NAMALWA (cell line): ENCODE measurements at places on chromosomes 13 and 19.

DNA sequence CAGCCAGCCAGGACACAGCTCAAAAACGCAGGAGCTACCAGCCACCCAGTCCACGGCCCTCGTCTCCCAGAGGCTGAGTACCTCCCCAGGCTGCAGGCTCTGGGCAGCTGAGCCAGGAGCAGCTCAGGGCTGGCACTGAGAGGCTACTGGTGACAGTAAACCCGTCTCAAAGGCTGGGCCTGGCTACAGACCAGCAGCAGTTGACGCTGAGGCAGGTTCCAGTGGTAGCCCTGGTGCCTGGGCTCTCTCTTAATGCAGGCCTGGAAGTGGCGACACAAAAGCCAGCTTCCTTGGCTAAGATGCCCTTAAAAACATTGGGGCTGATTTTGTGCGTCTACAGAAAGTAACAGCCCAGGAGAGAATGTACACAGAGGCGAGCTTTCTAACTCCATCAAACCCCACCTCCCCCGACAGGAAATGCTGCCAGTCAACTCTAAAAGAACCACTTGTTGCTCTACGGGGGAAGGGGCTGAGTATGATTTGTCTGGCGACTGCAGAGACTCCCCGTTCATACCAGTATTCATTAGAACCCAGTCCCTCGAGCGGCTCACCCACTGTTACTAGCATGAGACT lies 126.3 kb downstream of the STK24 start:
- no peak for DNase-seq

- DNase-seq = no peak
These were observed 7.6 kb upstream of the GMIP start for GRCh38 chr19:19651076-19651475.

DNA sequence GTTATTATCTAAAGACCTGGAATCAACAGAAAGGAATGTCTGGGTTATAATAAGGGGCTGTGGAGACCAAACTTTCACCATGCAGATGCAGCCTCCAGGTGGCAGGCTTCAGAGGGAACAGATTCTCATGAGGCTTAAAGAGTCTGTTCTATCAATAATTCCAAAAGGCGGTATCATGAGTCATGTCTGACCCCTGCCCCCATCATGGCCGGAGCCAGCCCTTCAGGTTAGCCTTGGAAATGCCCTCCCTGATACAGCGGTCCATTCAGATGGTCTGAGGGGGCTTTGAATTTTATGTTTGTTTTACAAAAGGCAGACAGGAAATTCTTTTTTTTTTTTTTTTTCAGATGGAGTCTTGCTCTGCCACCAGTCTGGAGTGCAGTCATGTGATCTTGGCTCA lies 21.7 kb upstream of the LAMP1 start:
- peak; percentile 82 for DNase-seq

DNA sequence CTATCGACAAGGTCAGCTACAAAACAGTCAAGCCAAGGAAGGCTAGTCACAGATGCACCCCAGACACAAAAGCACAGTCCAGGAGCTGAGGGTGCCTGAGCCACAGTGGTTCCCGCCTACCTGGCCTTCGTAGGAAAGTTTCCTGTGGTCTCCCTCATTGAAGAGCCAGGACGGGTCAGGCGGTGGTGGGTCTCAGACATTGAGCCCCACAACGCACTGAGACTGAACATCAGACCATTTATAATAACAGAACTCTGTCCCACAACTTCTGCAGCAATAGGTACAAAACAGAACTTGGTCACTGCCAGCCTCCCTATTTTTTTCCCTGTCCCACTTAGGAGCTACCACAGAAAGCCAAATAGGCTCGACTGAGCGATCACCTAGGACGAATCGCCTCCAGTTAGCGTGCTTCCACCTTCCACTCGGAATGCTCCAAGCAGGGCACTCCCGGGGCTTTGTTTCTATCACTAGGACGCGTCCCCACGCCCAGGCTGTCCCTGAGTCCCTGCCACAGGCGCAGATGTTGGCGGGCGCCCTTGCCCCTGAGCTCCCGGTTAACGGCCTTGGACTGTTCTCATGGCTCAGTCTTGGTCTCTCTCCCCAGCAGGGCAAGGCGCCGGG lies 640 bp upstream of the ZNF544 start:
- peak; percentile 21 for DNase-seq

DNA sequence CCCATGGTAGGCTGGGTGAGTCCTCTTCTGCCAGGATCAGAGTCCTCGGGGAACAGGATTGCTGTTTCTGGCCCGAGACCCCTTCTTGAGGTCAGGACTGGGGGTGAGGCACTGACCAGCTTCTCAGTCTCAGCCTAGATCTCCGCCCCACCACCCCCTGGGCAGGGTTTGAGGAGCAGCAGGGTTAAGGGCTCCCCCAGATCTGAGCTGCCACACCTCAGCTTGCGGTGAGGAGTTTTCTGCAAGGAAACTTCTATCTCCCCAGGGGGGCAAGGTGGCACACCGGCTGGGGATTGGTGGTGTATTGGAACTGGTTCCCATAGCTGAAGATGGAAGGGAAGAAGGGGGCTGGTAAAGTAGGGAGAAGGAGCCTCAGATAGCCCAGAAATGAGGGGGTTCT lies 19.5 kb downstream of the CHST8 start:
- DNase-seq = no peak

DNA sequence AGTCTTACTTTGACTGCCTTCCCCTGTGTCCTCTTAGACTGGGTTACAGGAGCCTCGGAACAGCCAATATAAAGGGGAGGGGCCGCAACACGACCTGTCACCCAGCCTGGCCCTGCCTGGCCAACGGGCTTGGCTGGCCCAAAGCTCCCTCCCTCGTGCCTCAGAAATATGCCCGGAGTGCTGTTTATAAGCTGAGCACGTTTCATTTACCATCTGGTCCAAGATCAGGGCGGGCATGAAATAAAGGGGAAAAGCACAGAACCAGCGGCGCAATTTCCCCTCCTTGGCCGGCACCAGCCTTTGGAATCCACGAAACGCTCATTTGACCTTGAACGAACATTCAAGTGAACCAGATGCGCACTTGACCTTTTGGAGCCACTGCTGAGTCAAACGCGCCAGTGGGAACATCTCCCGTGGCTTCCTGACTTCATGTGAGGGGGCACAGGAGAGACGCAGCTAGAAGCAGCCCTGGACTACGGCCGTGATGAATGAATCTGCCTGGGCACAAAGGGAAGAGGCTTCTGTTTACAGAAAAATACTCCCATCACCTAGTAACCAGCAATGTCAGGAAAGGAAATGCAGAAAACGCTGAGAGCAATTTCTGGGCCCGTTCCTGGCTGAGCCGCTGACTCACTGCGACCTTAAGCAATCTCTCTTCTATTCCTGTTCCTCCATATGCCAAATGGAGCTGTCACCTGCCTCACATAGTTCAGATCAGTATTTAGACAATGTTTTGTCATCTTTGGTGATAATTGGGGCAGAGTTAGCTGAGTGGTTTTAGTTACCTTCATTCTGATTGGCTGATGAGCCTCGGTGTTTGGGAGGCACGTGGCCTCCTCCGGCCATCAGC lies 53.3 kb downstream of the RFX2 start:
- no peak for DNase-seq

- no peak for DNase-seq
These were observed 15.6 kb downstream of the TLE6 start for GRCh38 chr19:2992958-2993357.

- DNase-seq = no peak
These were observed 10.8 kb downstream of the CRYL1 start for GRCh38 chr13:20514866-20515265.

DNA sequence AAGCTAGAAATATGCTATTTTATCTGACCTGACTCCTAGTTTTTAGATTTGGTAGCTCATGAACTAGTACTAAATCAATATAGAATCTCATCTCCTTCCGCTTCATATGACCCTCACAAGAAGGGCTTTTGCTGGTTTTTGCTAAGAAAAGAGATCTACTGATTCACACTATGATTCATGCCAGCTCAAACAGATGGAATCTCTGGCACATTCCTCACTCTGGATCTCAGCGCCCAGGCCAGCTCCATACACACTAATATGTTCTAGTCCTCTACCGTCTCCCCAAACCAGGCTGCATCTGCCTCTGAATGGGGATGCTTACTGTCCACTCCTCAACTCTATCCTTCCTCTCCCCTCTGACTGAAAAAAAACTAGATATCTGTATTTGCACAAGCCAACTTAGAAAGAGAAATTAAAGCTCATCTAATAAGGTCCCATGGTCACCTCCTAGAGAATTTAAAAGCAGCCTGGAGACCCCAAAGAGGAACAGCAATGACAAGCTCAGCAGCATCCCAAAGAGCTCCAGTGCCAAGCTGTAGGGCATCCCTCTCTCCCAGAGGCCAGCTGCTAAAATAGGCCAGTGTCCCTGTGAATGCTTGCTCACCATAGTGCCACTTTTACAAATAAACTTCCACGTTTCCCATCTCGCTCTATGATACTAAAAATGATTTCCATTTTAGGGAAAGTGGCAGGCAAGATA lies 74.9 kb downstream of the LHFPL6 start:
- no peak for DNase-seq

GRCh38 chr13:110231348-110232047 lies 75.5 kb downstream of the COL4A1 start:
- no peak for DNase-seq

GRCh38 chr19:7191946-7192691 lies 102.1 kb downstream of the INSR start:
- peak; percentile 66 for DNase-seq

DNA sequence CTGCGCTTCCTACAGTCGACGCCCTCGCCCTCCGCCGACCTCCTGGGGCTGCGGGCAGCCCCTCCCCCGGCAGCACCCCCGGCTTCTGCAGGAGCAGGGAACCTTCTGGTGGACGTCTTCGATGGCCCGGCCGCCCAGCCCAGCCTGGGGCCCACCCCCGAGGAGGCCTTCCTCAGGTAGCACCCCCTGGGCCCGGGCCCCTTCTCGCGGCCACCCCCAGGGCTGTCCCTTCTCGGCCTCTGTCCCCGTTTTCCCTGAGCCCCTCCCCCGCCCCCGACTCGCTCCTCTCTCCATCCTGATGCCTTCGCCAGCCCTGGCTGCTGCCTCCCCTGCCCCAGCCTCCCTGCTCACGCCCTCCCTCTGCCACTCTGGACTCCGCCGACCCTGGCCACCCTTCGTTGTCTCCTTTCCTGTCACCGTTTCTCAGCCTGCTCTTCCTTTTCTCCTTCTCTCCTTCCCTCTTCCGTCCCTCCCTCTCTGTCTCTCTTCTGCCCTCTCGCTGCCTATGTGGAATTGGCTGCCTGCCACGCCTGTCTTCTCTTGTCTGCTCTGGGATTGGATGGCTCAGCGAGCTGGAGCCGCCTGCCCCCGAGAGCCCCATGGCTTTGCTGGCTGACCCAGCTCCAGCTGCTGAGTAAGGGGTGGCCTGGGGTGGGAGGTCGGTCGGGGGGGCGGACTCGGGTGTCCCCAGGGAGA lies 11.0 kb downstream of the FUZ start:
- no peak for DNase-seq

GRCh38 chr13:50292081-50292480 lies 276.8 kb downstream of the KCNRG start:
- DNase-seq = no peak

GRCh38 chr19:16143399-16144215 lies at the start of gene HSH2D:
TSS of gene HSH2D (plus strand) at chr19:16143685. CDS start at chr19:16148751, 5,066 bp downstream.
- peak; percentile 97 for DNase-seq

DNA sequence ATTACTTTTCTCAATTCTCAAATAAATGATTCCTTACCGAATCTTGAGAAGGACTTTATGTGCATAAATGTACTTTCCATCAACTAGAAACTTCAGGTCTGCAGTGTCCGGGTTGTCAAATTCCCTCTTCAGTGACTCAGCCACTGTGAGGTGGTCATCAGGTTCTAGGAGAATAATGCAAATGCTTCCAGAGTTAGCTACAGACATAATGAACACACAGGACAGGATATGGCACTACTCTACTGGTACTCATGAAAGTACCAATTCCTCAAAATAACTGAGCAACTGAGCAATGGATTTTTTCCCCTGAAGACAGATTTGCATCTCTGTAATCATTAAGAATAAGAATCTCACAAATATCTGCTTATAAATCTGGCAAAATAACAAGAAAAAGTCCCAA lies 31.2 kb downstream of the RCBTB2 start:
- no peak for DNase-seq
